ENCODE measurements at places on chromosomes 7 and 10. TPM values are rescaled to one million over a fixed set of nuclear protein-coding genes. Genes with fewer than 3 reads are reported as not detected.

The ERLIN1 gene
- total RNA-seq: 38.0 TPM

- no peak overlapping the region for H3K4me3 ChIP-seq
- H3K36me3 ChIP-seq: peaks cover 9% of the 10 kb centered on the region
- H3K27me3 ChIP-seq: no peaks in the 10 kb centered on the region
- H3K4me1 ChIP-seq: no peaks in the 10 kb centered on the region
- no peak overlapping the region for H3K27ac ChIP-seq
Measured at GRCh38 chr7:93284908-93285307, 52.7 kb downstream of the VPS50 start.

DNA sequence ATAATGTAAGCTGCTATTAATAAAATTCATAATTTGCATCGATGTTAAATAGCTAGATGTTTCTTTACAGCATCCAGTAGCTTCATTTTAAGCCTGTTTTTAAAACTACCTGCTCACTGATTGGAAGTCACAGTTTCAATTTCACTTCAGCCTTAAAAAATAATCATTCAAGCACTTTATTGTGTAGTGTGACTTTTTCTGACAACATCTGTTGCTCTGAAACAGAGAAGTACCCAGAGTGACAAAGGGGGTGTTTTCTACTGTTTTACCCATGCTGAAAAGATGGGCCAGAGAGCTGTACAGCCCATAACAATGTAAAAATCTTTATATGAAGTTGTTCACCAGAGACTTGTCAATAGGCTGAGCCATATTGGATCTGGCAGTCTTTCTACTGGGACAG, 437.2 kb downstream of the MDFIC start:
- no peak overlapping the region for H3K27ac ChIP-seq
- H3K4me3 ChIP-seq: no peak overlapping the region
- peaks cover 58% of the 10 kb centered on the region for H3K27me3 ChIP-seq

The STRIP2 gene
- total RNA-seq: 18.3 TPM

GRCh38 chr10:104483582-104483981, 129.9 kb downstream of the CFAP58 start:
- no peak overlapping the region for H3K27ac ChIP-seq
- H3K4me3 ChIP-seq: no peak overlapping the region
- DNase-seq: no peak
- H3K4me1 ChIP-seq: peaks cover 6% of the 10 kb centered on the region
- H3K27me3 ChIP-seq: no peaks in the 10 kb centered on the region

The C10orf143 gene
- 4.9 TPM for total RNA-seq

DNA sequence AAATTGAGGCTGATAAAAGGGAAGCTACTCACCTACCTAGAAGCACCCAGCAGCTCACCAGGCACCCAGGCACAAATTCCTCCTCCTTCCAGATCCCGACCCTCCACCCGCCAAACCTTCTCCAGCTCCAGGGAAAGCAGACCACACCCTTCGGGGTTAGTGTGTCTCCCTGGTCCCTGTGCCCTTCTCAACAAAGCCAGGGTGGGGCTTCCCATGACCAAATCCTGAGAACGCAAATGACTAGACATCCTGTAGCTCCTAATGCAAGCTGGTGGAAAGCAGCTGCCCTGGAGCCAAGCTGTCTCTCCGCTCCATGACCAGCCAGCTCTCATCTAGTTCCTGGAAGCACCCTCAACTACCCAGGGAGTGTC, 4.4 kb downstream of the TBX20 start:
- no peak overlapping the region for H3K27ac ChIP-seq
- H3K4me3 ChIP-seq: no peak overlapping the region
- peak; percentile 47 for DNase-seq
- no peaks in the 10 kb centered on the region for H3K4me1 ChIP-seq

- H3K4me1 ChIP-seq: no peaks in the 10 kb centered on the region
- H3K36me3 ChIP-seq: peaks cover 11% of the 10 kb centered on the region
- no peak overlapping the region for H3K4me3 ChIP-seq
- H3K27me3 ChIP-seq: no peaks in the 10 kb centered on the region
Measured at GRCh38 chr7:138919911-138920310, 61.3 kb downstream of the KIAA1549 start.

- H3K36me3 ChIP-seq: no peaks in the 10 kb centered on the region
- peaks cover 28% of the 10 kb centered on the region for H3K27me3 ChIP-seq
- H3K4me1 ChIP-seq: no peaks in the 10 kb centered on the region
- no peak overlapping the region for H3K4me3 ChIP-seq
- no peak overlapping the region for H3K27ac ChIP-seq
- no peak for DNase-seq
Measured at GRCh38 chr10:71179382-71179781, 33.0 kb upstream of the UNC5B start.

- H3K4me1 ChIP-seq: peaks cover 17% of the 10 kb centered on the region
- H3K27me3 ChIP-seq: no peaks in the 10 kb centered on the region
- no peak overlapping the region for H3K4me3 ChIP-seq
- no peaks in the 10 kb centered on the region for H3K36me3 ChIP-seq
- DNase-seq: peak; percentile 62
- H3K27ac ChIP-seq: no peak overlapping the region
Measured at GRCh38 chr7:104960741-104961448, 53.1 kb upstream of the KMT2E start.

The HOXA9 gene
- total RNA-seq: 6.9 TPM

DNA sequence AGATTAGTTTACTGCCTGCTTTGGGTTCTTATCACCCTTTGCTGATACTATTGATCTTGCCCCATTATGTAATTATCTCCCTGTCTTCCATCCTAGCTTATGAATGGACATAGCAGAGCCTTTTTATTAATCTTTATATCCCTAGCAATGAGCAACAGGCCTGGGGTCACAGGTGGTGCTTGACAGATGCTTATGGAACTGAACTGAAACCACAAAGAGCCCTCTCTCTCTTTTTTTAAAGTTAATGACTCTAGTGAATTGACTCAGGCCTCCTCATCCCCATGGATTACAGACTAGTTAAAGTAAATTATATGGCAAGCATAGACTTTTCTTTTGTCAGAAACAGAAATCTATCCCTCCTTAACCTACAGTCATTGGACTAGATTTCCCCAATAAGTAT, 265.2 kb downstream of the PHTF2 start:
- H3K36me3 ChIP-seq: no peaks in the 10 kb centered on the region
- H3K27ac ChIP-seq: no peak overlapping the region
- H3K27me3 ChIP-seq: peaks cover 59% of the 10 kb centered on the region
- DNase-seq: no peak

DNA sequence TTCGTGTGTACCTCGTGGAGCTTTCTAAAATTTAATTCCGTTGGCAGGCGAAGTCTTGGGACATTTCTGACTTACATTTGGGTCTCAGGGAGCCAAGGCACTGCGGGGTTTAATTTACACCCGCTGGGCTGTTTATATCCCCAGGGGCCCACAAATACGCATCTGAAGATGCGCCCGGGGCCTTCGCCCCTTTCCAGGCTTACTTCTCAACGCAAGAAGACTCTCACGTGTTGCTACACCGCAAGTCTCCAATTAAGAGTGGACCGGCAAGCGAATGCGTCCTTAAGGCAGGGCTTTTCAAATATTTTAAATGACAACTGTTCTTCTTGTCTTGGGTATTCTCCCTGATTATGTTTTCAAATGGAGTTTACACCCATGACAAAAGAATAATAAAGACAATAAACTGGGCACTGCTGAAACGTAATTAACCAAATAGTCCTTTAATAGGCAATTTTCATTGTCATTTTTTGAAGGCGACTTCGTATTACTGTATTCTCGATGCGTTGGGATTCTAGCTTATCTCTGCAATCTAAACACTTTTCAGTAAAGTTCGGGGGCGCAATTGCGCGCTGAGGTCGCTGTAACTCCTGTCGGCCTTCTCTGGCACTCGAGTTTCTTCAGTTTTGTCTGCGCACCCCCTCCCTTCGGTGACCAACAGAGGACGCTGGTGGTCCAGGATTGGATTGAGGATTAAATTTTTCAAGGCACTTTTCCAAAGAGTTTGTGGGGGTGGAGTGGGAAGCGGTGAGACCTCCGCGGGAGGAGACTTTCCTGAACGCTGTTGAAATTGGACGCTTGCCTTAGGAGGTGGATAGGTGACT, 837 bp upstream of the IGFBP3 start:
- H3K4me3 ChIP-seq: peak overlapping the region; percentile 74
- peaks cover 45% of the 10 kb centered on the region for H3K4me1 ChIP-seq
- H3K27ac ChIP-seq: no peak overlapping the region
- peak; percentile 65 for DNase-seq

The ZPBP gene
- not detected for total RNA-seq

GRCh38 chr7:26616235-26616634, 248.2 kb downstream of the SKAP2 start:
- H3K4me3 ChIP-seq: no peak overlapping the region
- no peaks in the 10 kb centered on the region for H3K27me3 ChIP-seq
- peaks cover 14% of the 10 kb centered on the region for H3K4me1 ChIP-seq
- DNase-seq: peak; percentile 67
- H3K27ac ChIP-seq: peak overlapping the region; percentile 32

The MALRD1 gene
- total RNA-seq: not detected

DNA sequence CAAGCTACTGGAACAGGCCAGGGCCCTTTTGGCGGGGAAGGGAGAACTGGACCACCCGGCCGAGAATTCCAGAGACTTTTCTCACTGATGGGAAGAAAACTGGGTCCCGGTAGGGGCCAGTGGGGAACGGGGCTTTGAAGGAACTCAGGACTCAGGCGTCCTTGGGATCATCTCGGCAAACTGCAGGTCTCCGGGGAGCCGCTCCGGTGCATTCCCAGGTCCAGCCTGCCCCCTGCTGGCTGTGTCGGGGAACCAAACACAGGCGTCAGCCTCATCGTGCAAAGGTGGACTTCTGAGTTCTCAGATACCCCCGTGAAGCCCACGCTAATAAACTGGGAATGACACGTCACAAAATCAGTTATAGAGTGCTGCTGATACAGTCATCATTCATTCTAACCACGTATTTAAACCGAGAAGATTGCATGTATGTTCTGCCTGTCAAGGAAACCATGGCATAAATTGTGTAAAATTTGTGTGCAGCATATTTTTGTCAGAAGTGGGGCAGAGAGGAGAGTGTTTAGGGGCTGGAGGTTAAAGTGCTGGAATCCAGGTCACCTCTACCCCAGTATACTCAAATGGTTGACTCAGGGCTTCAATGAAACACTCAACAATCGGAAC, 76.1 kb upstream of the CPXM2 start:
- DNase-seq: peak; percentile 68
- no peak overlapping the region for H3K4me3 ChIP-seq
- no peaks in the 10 kb centered on the region for H3K4me1 ChIP-seq
- peaks cover 86% of the 10 kb centered on the region for H3K27me3 ChIP-seq
- no peaks in the 10 kb centered on the region for H3K36me3 ChIP-seq

The PTN gene
- 0.26 TPM for total RNA-seq

The CTBP2 gene
- 152 TPM for total RNA-seq

The SPDYE2 gene
- total RNA-seq: 0.22 TPM

GRCh38 chr10:44946205-44946604, 13.4 kb upstream of the RASSF4 start:
- H3K27me3 ChIP-seq: no peaks in the 10 kb centered on the region
- no peaks in the 10 kb centered on the region for H3K36me3 ChIP-seq
- no peak overlapping the region for H3K4me3 ChIP-seq
- no peak for DNase-seq
- H3K4me1 ChIP-seq: no peaks in the 10 kb centered on the region
- no peak overlapping the region for H3K27ac ChIP-seq

The RET gene
- total RNA-seq: not detected

The INHBA gene
- total RNA-seq: 14.3 TPM

- peak overlapping the region; percentile 49 for H3K27ac ChIP-seq
- no peaks in the 10 kb centered on the region for H3K27me3 ChIP-seq
- DNase-seq: no peak
- peaks cover 8% of the 10 kb centered on the region for H3K4me1 ChIP-seq
- peaks cover 95% of the 10 kb centered on the region for H3K36me3 ChIP-seq
Measured at GRCh38 chr10:69382382-69383117, 34.2 kb downstream of the TACR2 start.

The ZNF365 gene
- total RNA-seq: 2.9 TPM

The SPOCK2 gene
- total RNA-seq: 1.2 TPM

- DNase-seq: no peak
- H3K27ac ChIP-seq: peak overlapping the region; percentile 96
- H3K36me3 ChIP-seq: peaks cover 5% of the 10 kb centered on the region
- H3K4me3 ChIP-seq: peak overlapping the region; percentile 97
- H3K27me3 ChIP-seq: no peaks in the 10 kb centered on the region
- H3K4me1 ChIP-seq: peaks cover 75% of the 10 kb centered on the region
Measured at GRCh38 chr10:73911553-73912004, 647 bp downstream of the PLAU start.

The NPC1L1 gene
- not detected for total RNA-seq

DNA sequence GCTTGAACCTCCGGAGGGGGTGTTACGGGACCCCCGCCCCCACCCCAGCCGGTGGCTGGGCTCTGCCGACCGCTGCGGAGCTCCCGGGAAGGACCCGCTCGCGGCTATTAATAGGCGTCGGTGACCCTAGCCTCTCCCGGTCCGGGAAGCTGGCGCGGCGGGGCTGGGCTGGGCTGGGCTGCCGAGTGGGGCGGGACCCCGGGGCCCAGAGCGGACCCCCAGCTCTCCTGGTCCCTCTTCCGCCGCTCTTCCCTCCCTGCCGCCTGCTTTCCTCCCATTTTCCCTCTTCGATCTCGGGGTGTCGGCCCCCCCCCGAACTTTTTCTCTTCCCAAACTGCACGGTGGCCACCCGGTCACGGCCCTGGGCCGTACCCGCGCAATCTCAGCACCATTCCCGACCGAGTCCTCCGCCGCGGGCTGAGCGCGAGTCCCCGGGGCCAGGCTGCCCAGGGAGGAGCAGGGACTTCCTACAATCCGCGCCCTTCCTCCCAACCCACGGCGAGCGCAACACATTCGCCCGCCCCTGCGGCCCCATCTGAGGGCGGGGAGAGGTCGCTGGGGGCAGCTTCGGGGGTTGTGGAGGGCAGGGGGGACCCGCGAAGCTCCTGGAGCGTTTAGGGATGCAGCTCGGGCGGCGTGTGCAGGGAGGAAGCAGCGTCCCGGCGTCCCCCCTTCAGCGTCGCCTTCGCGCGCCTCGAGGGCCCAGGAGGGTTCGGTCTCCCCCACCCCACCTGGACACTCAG, 3.1 kb upstream of the ELFN1 start:
- peaks cover 4% of the 10 kb centered on the region for H3K36me3 ChIP-seq
- peaks cover 44% of the 10 kb centered on the region for H3K27me3 ChIP-seq
- no peak overlapping the region for H3K27ac ChIP-seq
- H3K4me1 ChIP-seq: no peaks in the 10 kb centered on the region

The ZNF853 gene
- total RNA-seq: not detected

GRCh38 chr7:17965603-17966002, 25.3 kb upstream of the SNX13 start:
- H3K27ac ChIP-seq: no peak overlapping the region
- DNase-seq: peak; percentile 45
- no peak overlapping the region for H3K4me3 ChIP-seq
- no peaks in the 10 kb centered on the region for H3K27me3 ChIP-seq
- no peaks in the 10 kb centered on the region for H3K4me1 ChIP-seq

GRCh38 chr10:71259815-71260501, 47.6 kb downstream of the UNC5B start:
- peaks cover 53% of the 10 kb centered on the region for H3K4me1 ChIP-seq
- peak overlapping the region; percentile 28 for H3K4me3 ChIP-seq
- H3K27ac ChIP-seq: peak overlapping the region; percentile 90
- no peaks in the 10 kb centered on the region for H3K36me3 ChIP-seq
- peak; percentile 75 for DNase-seq

GRCh38 chr10:61061923-61062504, 118.0 kb upstream of the RHOBTB1 start:
- no peak overlapping the region for H3K4me3 ChIP-seq
- DNase-seq: no peak
- no peak overlapping the region for H3K27ac ChIP-seq
- no peaks in the 10 kb centered on the region for H3K4me1 ChIP-seq
- no peaks in the 10 kb centered on the region for H3K27me3 ChIP-seq
- H3K36me3 ChIP-seq: no peaks in the 10 kb centered on the region

The IKZF1 gene
- total RNA-seq: not detected

The PCGF5 gene
- total RNA-seq: 25.8 TPM

GRCh38 chr10:103265717-103266329, 11.1 kb upstream of the INA start:
- no peaks in the 10 kb centered on the region for H3K36me3 ChIP-seq
- peak; percentile 70 for DNase-seq
- peaks cover 40% of the 10 kb centered on the region for H3K27me3 ChIP-seq
- H3K4me1 ChIP-seq: no peaks in the 10 kb centered on the region
- H3K27ac ChIP-seq: no peak overlapping the region

Data from MCF 10A (cell line).